ENCODE measurements at places on chromosomes 2 and 18.

DNA sequence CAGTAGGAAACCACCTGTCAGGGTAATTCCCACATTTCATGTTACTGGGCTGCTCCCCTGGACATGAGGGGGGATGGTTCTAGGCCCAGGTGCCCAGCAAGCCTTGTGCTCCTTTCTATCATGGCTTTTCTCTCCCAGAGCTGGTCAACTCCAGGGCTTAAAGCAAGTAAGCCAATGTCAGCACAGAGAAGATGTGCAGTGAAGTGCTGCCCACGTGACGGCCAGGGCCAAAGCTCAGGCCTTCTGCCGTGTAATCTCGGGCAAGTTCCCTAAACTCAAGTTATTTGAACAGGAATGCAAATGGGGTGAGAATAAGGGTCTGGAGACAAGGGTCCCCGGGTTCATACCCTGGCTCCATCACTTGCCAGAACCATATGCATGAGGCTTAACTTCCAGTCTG is 16.5 kb downstream of the SFXN5 start:
- DNase-seq = no peak

GRCh38 chr18:26262156-26262555 is 35.9 kb downstream of the TAF4B start:
- no peak for DNase-seq

- DNase-seq = no peak
Measured at GRCh38 chr2:8103085-8103708, 578.7 kb upstream of the ID2 start.

- DNase-seq = peak; percentile 51
Measured at GRCh38 chr18:70418546-70419311, 129.9 kb downstream of the SOCS6 start.

- DNase-seq = no peak
Measured at GRCh38 chr2:168371273-168372019, 84.6 kb upstream of the CERS6 start.

DNA sequence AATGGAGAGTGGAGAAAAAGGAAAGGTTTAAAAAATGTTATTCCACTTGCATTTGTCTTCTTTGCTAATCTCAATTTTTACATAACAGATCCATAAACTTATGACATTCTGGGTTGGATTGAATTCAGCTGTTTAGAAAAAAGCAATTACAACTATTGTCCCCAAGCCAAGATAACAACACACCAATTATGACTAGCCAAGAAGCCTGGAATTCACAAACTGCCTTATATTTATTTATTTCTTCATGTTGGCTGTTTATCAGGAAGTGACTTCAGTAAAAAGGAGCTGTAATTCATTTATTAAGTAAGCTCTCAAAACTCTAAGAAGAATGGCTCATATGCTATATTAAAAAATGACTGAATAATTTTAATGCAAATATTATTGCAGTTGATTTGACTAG is 137.4 kb downstream of the CALCRL start:
- DNase-seq = no peak

DNA sequence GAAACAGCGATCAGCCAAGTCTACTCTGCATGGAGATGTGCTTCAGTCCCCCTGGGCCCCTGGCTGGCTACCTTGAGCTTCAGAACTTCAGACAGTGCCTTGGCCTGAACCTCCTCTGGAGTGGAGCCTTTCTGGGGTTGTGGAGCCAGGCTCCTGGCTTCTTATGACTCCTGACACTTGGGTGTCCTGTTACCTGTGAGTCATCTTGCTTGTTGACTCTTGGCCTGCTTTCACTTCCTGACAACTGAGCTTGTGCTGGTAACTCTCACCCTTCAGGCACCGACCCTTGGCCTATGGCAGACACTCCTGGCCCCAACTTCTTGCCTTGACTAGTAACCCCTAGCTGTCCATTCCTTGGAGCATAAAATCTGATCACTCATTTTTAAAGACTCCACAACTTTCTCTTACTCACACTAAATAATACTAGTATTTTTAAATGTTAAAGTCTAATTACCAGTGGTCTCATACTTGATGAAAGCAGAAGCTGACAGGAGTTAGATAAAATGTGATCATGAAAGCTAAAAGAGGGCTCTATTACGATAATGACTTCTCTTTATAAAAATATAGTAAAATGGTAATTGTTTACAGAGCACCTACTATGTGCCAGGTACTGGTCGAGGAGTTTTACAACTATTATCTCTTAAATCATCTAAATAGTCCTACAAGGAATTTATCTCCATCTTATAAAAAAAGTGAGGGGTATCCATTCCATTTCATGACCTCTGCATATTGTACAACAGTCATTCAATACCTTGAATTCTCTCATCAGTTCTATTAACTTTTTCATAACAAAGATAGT is 46.3 kb upstream of the VIT start:
- peak; percentile 50 for DNase-seq

DNA sequence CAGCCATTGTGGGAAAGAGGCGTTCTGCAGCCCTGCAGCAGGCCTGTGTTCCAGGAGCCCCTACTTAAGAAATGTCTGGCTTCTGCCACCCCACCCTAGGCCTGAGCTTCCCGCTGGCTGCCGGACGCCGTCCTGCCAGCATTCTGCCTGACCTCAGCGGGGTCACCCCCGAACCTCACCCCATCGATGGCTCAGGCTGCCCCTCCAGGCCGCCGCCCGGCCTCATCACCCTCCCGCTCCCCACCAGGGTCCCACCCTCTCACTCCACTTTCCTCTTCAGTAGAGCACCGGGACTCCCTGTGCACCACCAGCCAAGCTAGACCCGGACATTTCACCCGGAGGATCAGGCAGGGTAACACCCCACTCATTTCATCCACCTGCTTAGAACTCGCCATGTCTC is 73.6 kb upstream of the SALL3 start:
- DNase-seq = no peak

DNA sequence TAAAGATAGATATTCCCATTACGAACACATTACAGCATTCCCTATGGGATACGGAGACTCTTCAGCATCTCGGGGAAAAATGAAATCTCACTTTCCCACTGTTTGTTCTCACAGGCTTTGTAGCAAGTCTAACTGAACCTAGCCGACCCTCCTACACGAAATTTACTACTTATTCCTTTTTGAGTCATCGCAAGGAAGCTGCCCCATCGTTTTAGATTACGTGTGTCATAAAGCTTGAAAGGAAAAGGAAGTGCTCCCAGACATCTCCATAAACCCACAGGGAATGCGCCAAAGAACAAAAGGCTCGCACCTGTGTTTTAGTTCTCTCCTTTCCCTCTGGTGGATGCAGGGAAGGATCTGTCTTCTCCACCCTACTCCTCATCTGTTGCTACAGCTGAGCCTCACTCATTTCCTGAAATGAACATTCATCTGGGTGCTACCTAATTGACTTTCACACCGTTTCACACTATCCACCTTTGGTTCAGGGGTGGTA is 76.2 kb upstream of the STK39 start:
- no peak for DNase-seq

DNA sequence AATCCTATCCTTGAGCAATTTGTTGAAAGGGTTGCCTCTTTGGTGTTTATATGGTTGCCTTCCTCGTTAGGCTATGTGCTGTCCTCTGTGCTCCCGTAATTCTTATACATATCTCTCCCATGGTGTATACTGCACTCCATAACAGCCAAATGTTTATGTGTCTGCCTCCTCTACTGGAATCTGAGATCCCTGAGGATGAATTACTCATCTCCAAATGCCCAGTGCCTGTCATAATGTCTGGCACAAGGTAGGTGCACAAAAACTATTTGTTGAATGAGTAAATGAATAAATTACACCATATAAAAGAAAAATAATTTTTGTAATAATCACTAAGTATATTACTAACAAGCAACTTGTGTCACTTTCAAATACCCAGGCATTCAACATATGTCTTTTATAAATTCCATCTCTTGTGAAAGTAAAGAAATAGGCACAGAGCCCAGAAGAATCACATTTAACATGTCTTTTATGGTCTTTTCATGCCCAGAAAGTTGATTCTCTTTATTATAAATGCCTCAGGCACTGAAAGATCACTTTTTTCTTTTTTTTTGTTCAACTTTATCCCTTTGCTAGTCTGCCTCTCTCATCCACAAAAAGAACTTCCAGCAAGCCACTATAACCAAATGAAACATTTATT is 164.9 kb downstream of the CCDC148 start:
- DNase-seq = no peak

GRCh38 chr18:55136258-55136657 is 177.0 kb upstream of the CCDC68 start:
- DNase-seq = no peak

- DNase-seq = no peak
Measured at GRCh38 chr2:235206980-235207579, 255.3 kb downstream of the SH3BP4 start.

DNA sequence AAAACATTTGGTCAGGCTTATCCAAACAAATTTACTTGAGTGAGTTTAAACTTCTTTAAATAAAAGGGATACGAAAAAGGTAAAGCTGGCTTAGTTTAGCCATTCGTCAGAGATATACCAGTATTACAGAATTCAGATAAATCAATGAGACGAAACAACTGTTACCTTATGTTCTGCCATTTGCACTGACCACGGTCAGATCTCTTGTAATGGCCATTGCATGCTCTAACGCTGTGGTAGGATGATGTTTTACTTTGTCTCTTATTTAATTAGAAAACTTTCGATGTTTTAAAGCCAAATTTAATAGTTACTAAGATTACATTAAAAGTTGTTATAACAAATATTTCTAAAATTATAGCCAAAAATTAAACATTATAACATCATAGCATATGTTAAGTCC is 1.5 kb downstream of the C18orf54 start:
- DNase-seq = no peak

GRCh38 chr2:64837116-64837731 is 152.0 kb upstream of the SLC1A4 start:
- DNase-seq = no peak

GRCh38 chr2:64391940-64392339 is 62.0 kb upstream of the LGALSL start:
- DNase-seq = no peak

GRCh38 chr2:240781471-240782220 is 38.4 kb downstream of the KIF1A start:
- no peak for DNase-seq

- DNase-seq = no peak
Measured at GRCh38 chr2:74439803-74440377, 1.8 kb downstream of the RTKN start.

- DNase-seq = no peak
Measured at GRCh38 chr18:66727991-66728390, 124.1 kb upstream of the CDH19 start.

GRCh38 chr2:172293952-172294351 is 133.4 kb upstream of the ITGA6 start:
- no peak for DNase-seq

GRCh38 chr18:43276491-43276890 is 799 bp downstream of the SYT4 start:
- DNase-seq = no peak

- no peak for DNase-seq
Measured at GRCh38 chr2:100625717-100626116, 62.9 kb downstream of the PDCL3 start.

DNA sequence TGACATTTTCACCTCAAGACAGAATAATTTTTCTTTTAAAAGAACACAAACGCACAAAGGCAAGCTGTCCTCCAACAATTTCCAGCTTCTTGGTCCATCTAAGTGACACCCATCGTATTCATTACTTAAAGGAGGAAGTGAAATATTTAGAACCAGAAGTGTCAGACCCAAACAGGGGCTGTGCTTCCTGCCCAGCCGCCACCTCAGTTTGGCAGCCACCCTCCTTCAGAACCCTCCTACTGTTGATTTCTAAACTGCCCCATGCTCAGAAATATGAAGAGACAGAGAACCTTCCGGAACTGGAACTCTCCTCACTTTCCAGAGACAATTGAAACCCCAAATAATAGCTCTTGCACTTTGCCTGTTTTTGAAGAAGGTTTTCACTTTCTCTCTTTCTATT is 734.8 kb upstream of the SALL3 start:
- no peak for DNase-seq

- no peak for DNase-seq
Measured at GRCh38 chr18:74633652-74634352, 36.1 kb downstream of the ZNF407 start.

- DNase-seq = no peak
Measured at GRCh38 chr2:224523626-224524577, 61.3 kb downstream of the CUL3 start.

DNA sequence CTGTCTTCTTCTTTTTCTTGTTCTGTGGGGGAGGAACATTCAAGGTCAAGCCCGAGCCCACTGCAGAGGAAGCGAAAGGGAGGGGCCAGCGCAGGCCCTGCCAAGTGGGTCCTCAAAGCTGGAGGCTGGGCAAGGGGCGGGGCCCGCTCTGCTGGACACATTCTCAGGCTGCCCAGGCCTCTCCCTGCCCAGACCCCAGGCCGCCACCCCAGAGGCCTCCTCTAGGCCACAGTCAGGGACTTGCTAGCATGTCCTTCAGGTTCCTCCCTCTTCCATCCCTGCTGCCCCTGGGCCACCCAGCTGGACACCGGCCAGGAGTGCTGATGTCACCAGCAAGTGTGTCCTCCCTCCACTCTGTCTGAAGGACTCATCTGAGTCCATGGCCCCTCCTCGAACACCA is 44.1 kb downstream of the KIF1A start:
- DNase-seq = no peak

DNA sequence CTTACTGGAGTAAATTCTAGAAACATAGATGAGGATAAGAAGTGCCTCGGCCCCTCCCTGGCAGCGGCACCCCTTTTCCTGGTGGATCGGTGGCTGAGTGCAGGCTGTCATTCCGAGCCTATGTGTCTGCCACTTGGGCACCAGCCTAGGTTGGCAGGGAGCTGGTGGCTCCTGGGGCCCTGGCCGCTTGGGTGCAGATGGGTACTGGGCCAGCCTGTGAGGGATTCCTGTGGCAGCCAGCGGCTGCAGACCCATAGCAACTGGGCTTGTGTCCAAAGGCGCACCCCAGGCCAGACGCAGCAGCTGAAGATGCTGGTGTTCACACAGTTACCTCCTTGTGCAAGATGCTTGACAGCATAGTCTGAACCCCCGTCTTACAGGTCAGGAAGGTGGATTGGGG is 2.8 kb downstream of the SNORC start:
- DNase-seq = peak; percentile 13

- DNase-seq = no peak
Measured at GRCh38 chr2:234555616-234556249, 58.9 kb upstream of the ARL4C start.

DNA sequence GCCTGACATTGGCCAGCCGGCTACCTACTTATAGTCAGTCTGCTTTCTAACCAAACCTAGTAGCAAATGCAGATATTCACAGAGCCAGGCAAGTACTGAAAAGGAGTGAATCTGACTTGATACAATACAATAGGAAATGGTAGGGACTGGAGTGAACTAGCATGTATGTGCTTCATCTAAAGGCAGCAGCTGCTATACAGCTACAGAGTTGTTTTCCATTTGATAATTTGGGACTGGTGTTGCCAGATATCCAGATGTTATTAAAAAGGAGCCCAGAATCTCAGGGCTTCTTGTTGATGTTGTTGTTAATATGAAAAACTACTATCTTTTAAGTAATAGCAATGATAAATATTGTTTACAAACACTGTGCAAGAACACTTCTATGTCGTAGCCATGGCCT is 159.4 kb downstream of the BABAM2 start:
- DNase-seq = no peak

- DNase-seq = no peak
Measured at GRCh38 chr18:46506974-46507586, 149.9 kb downstream of the LOXHD1 start.

- DNase-seq = no peak
Measured at GRCh38 chr2:222859786-222860612, 837 bp upstream of the ACSL3 start.

- DNase-seq = no peak
Measured at GRCh38 chr2:143452817-143453451, 323.7 kb downstream of the ARHGAP15 start.

- DNase-seq = no peak
Measured at GRCh38 chr2:160363961-160364360, 129.6 kb downstream of the RBMS1 start.

GRCh38 chr2:2867397-2867979 is 510.1 kb downstream of the EIPR1 start:
- no peak for DNase-seq
